NCI-H2029 (cell line): ENCODE measurements at places on chromosomes 6 and 20.
A peak's percentile ranks its signal among the peaks of the same experiment; 100 is the strongest.

DNA sequence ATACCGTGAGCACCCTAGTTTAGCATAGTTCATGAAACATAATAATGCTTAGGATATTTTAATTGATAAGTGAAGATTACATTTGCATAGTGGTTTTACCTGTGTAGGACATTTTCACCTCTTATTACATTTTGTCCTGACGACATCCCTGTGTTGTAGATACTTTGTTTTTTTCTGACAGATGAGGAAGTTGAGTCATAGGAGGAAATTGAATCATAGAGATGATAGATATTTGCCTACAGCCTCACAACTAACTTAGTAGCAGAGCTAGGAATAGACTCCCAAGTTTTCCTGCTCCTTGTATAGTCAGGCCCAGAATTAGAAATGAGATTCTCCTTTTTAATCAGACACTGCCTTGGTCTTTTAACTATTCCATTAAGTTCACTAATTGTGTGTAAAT lies 100.5 kb upstream of the SUPT3H start:
- DNase-seq: no peak

DNA sequence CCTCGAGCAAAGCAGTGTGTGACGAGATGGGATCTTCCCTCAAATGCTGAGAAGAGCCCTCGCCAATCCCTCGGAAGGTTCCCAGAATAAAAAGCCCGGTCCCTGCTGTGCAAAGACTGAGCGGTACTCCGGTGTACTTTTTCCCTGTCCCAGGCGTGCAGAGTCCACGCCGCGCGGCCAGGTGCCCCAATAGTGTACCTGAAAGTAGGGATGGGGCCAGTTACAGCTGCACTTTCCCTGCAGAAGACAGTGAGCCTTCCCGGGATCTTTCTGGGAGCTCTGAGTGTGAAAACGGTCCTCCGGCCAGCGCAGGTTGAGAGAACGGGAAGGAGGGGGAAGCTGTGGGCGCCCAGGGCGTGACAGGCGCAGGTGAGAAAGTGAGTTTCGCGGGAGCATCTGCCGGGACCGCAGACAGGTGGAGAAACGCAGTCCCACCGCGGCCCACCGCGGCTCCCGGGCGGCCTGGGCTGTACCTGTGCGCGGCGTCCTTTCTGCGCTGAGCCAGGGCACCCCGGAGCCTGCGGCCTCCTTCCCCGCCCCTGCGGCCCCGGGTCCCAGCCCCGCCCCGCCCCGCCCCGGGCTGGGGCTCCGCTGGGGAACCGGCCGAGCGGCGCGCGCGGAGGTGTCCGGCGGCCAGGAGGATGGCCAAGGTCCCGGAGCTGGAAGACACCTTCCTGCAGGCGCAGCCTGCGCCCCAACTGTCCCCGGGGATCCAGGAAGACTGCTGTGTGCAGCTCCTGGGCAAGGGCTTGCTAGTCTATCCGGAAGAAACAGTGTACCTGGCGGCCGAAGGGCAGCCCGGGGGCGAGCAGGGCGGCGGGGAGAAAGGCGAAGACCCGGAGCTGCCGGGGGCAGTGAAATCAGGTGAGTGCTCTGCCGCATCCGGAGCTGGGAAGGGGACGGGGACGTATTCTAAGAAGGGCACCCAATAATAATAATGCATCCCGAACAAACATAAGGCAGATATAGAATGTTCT lies at the start of gene RFX6:
Gene RFX6, plus strand, starts transcription at position 608 of the 977 bp plus-strand sequence. Its CDS starts 34 bp downstream, at position 642.
- DNase-seq: peak; percentile 71

DNA sequence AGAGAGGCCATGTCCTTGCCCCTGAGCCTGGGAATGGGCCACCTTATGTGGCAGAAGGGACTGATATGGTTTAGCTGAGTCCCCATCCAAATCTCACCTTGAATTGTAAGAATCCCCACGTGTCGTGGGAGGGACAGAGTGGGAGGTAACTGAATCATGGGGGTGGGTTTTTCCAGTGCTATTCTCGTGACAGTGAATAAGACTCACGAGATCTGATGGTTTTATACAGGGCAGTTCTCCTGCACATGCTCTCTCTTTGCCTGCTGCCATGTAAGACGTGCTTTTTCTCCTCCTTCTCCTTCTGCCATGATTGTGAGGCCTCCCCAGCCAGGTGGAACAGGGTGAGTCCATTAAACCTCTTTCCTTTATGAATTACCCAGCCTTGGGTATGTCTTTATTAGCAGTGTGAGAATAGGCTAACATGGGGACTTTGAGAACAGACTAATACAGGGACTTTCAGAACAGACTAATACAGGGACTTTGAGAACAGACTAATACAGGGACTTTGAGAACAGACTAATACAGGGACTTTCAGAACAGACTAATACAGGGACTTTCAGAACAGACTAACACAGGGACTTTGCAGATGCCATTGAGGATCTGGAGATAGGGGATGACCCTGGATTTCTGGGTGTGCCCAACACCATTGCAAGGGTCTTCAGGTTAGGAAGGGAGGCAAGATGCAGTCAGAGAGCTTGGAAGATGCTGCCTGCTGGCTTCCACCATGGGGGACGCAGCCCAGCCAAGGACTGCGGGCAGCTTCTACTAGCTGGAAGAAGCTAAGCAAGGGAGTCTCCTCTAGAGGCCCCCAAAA lies 86.9 kb downstream of the RAMACL start:
- no peak for DNase-seq

DNA sequence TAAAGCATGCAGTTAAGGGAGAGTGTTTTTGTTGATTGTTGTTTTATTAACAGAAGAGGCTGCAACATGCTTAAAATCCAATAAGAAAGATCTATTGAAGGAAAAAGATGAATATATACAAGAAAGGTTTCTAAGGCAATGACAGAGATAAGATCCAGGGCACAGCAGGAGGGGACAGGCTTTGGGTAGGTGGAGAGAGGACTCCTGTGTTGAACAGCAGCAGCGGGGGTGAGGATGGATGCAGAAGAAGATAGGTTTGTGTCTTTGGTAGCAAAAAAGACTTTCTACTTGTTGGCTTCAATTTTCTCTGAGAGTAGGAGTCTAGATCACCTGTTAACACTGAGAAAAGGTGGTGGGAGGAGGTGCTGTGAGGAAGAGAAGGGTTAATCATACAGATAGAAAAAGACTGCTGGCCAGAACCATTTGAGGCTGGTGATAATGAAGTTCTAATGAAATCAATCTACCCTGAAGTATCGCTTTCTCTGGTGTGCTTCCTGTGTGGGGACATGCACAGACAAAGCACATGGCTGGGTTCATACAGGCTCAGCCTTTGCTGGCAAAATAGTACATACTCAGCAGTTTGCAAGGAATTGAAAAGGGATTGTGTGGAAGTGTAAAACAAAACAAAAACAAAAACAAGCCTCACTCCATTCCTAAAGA lies 17.2 kb upstream of the DST start:
- no peak for DNase-seq

DNA sequence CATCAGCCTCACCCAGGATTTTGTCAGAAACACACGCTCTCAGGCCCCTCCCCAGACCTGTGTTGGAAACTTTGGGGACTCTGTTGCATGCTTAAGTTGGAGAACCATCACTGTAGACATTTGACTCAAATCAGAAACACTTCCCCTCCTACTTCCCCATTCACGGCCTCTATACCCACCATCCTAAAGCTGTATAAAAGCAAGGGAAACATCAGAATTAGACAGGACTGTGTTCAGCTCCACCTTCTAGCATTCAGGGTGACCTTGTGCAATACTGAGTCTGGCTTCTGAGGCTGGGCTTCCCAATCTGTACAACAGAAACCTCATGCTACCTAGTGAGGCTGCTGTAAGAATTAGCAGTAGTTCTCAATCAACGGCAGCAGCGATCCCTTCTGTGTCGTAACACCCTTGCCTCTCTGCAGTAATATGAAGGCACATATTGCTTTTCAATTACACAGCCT lies 252.3 kb downstream of the LY86 start:
- DNase-seq: no peak

DNA sequence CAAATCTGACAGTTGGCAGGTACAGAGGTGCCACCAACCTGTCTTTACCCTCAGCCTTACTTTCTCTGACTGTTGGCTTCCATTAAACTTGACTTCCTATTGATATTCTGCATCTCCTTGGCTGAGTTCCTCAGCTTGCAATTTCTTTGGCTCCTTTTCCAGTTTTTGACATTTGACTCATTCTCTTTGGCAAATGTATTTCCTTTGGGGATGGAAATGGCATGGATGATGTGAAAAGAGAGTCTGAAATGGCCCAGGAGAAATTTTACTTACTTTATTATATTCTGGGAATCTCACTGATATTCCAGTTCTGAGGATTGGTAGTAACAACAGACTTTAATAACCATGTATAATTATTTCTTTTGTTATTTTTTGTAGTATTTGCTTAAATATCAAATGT lies 255.2 kb downstream of the CD109 start:
- no peak for DNase-seq

GRCh38 chr20:5895626-5896025 lies 54.7 kb downstream of the TRMT6 start:
- DNase-seq: no peak

GRCh38 chr6:144259986-144260385 lies 25.1 kb upstream of the UTRN start:
- DNase-seq: no peak

DNA sequence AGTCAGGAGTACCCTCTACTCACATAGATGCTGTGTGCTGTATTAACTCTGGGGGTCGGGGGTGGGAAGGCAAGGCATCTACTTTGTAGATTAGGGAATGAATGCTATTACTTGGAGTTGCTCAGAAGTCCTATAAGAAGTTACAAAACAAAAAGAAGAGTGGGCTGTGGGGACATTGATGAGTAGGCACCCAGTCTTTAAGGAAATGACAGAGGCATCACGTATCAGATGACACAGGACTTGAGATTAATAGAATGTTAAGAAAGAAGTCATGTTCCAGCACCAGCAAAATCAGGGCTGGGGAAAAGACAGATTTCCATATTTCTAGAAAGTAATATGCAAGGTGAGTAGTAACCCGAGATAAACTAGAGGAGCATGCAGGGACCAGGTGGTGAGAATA lies 19.0 kb upstream of the STXBP5 start:
- no peak for DNase-seq

GRCh38 chr6:150536835-150537234 lies 62.9 kb upstream of the PLEKHG1 start:
- no peak for DNase-seq

DNA sequence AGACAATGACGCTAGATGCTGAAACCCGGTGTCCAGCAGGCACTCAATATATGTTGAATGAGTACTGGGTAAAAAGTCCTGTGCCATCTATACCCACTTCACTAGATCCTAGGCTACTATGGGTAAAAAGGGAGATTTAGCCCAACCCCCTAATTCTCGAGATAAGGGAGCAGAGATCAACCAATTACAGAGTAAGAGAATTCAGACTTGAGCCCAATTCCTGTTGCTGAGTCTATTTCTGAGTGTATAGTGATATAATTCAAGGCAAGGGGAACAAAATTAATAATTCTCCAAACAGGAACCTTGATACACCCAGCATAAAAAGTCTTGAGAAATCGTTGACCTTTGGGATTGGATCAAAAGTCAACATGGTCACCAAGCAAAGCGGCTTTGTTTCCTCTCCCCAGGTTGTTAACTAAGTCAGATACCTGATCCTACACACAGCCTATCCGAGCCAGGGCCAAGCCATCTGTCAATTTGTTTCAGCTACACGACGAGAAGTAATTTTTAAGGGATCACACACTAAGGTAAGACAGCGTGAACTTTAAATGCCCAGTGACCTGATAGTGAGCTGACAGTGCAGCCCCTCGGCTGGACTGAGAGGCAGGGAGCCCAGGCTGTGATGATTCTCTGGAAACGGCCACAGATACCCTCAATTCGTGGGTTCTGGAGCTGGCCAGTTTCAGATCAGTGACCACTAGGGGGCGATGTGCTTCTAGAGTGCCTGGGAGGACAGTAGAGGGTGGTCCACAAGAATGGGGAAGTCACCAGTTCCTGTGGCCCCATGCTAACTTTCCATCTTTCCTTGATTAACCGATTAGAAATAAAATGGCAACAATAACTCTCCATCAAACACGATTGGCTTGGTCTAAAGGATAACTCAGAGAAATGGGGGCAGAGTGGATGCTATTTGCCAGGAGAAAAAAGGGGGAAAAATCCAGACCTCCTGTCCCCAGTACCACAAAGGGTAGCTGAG lies 46.2 kb downstream of the SLC22A23 start:
- DNase-seq: peak; percentile 41

DNA sequence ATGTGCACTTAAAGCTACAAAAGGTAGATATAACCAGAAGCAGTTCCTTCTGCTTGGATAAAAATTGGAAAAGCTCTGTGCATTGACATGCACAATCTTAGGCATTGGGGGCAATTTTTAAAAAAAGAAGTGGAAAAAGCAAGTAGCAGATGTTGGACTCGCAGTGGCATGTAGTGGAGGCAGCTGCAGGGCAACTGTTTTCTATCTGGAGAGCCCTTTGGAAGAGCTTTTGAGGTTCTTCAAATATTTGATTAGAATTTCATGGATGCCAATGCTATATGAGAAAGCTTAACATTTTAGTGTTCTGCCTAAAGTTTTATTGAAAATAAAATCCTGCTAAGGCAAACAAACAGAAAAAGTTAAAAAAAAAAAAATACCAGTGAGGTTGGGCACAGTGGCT lies 388.3 kb upstream of the RNF217 start:
- DNase-seq: peak; percentile 80

GRCh38 chr6:133892813-133893691 lies 4.1 kb downstream of the TCF21 start:
- DNase-seq: no peak

- no peak for DNase-seq
Measured at GRCh38 chr6:144106206-144106605, 10.8 kb upstream of the SF3B5 start.

DNA sequence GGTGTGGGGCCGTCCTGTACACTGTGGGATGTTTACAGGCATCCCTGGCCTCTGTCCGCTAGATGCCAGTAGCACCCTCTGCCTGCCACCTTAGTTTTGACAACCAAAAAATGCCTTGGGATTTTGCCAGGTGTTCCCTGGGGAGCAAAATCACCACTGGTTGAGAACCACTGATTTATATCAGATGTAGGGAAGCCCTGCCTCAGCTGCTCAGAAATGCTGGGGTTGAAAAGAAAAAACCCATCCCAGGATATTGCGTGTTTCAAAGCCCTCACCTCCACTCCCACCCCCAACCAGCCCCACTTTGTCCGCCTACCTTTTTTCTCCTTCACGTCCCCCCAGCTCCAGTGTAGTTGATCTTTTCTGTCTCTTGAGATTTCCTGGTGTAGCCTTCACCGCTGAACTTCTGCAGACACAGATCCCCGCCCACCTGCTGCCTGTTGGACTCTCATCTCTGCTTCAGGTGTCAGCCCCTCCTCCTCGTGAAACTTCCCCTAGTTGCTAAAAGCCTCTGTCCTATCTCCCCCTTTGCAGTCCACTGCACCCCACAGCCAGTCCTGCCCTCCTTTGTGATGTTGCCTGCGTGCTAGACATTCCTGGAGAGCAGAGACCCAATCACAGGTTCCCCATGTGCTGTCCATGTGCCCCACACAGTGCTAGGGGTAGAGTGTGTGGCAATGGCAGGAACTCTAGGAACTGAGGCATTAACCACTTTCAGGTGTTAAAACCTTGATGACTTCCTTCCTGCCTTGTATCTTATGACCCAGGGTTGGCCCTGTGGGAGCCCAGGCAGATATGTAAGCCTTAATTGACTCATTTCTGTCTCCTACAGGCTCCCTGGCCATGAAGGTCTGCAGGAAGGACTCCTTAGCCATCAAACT lies 98.9 kb downstream of the TBC1D7 start:
- no peak for DNase-seq

- DNase-seq: no peak
Measured at GRCh38 chr6:3022765-3023662, 23.3 kb downstream of the NQO2 start.

- no peak for DNase-seq
Measured at GRCh38 chr20:6769903-6770785, 2.7 kb downstream of the BMP2 start.
